Fibroblast of skin of abdomen (primary cell): ENCODE measurements at places on chromosomes 1 and 21.

DNA sequence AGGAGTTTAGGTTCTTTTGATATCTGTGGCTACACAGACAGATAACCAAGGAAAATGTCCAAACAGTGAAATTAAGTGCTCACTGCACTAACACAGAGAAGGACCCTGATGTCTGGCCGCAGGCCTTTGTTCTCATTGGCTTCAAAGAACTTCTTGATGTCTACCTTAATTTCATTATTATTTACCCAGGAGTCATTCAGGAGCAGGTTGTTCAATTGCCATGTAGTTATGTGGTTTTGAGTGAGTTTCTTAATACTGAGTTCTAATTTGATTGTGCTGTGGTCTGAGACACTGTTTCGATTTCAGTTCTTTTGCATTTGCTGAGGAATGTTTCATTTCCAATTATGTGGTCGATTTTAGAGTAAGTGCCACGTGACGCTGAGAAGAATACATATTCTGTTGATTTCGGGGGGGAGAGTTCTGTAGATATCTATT is 15.2 kb upstream of the LGALS8 start:
- DNase-seq = no peak

- no peak for DNase-seq
Measured at GRCh38 chr21:32732544-32732943, 4.7 kb upstream of the SYNJ1 start.

- no peak for DNase-seq
Measured at GRCh38 chr21:15192243-15192642, 127.4 kb upstream of the NRIP1 start.

GRCh38 chr1:152328801-152329391 is 3.9 kb upstream of the FLG start:
- peak; percentile 70 for DNase-seq
